OCI-LY7 (cell line): ENCODE measurements at places on chromosomes 11 and 22. TPM values are rescaled to one million over a fixed set of nuclear protein-coding genes. Genes with fewer than 3 reads are reported as not detected.

GRCh38 chr22:30031764-30032455 lies 48.4 kb upstream of the HORMAD2 start:
- DNase-seq, result no peak

DNA sequence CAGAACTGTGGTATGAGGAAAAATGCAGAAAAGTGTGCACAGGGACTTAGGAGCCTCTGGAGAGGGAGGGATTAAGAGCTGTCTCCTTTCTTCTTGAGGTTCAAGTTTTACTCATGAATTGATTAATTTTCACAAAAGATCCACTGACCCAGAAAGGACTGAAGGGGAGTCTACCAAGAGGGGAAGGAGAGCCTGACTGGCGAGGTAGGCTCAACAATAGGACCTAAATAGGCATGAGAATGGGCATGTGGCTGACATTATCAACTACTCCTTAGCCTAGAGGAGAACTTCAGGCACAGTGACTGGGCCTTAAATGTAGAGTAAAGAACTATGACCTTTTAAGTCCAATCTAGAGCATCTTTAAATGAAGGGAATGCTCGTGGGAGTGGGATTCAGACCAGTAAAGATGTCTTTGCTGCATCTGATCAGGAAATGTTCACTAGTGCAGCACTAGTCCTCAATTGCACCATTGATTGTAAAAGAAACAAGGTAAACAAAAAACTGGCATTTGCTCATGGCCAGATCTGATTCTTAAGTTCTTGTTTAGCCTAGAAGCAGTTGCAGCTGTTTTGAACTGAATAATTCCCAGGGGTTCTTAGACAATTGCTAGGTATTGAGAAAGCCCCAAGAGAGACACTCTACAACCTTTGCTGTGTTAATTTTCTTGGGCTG lies 135.6 kb downstream of the RAB38 start:
- DNase-seq, result no peak

DNA sequence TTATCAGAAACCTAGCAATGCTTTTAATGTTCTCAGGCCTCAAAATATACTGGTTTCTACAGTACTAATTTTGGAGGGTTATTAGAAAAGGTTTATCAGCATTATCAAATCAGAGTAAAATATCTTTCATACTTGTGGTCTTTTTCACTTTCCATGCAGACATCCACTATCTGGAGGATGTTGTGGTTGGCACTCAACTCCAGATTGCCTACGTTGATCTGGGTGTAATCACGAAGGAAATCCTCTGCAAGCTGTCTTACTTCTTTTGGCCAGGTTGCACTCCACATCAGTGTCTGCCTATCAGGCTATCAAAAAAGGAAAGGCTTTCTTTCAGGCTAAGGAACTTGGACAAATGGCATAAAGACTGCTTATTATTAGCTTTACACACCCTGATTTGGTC lies 11.6 kb downstream of the DDX17 start:
- DNase-seq, result no peak

DNA sequence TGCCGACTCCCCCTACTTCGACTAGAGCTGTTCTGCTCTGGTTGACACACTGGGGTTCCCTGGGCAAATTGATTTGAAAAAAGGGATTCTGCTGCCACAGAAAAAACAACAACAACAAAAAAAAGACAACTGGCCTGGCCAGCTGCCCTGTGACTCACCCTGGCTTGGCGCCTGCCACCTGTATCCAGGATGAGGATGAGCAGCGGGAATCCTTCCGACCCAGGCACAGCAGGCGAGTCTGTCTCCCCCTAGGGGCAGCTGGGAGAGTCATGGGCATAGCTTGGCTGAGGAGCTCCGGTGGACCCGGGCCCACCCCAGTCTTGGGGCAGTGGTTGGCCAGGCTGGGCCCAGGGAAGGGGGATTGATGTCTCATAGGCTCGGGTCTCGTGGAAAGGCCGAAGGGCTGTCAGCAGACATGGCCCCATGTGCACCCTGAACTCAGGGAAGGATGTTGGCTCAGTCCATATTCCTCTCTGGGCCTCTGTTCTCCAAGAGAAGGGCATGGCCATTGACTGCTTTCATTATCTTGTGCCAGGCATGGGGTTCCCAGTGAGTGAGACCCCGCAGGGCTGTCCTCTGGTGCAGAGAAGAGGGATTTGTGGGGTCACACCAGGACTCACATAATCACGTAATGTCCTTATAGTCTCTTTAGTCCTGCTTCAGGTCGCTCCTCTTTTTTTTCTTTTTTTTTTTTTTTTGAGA lies 10.4 kb upstream of the SUN2 start:
- peak; percentile 26 for DNase-seq

Gene MMP11
- 6.3 and 9.2 TPM in 2 replicates for total RNA-seq

Gene B3GAT1
- total RNA-seq, result not detected in 2 replicates

Gene OR52H1
- total RNA-seq, result not detected in 2 replicates
